ENCODE measurements at places on chromosomes 3 and 15. TPM values are rescaled to one million over a fixed set of nuclear protein-coding genes. Genes with fewer than 3 reads are reported as not detected.
A peak's percentile ranks its signal among the peaks of the same experiment; 100 is the strongest.

The ZNF620 gene
- 6.9 TPM for total RNA-seq

The BDH1 gene
- total RNA-seq = 21.2 TPM

The WDR48 gene
- total RNA-seq = 48.3 TPM

The ATG7 gene
- 54.9 TPM for total RNA-seq

The NAALADL2 gene
- 20.2 TPM for total RNA-seq

The TMEM108 gene
- 0.91 TPM for total RNA-seq

The DISP2 gene
- total RNA-seq = 0.69 TPM

The FSIP1 gene
- total RNA-seq = 2.4 TPM

The UBE2Q2 gene
- total RNA-seq = 31.6 TPM

DNA sequence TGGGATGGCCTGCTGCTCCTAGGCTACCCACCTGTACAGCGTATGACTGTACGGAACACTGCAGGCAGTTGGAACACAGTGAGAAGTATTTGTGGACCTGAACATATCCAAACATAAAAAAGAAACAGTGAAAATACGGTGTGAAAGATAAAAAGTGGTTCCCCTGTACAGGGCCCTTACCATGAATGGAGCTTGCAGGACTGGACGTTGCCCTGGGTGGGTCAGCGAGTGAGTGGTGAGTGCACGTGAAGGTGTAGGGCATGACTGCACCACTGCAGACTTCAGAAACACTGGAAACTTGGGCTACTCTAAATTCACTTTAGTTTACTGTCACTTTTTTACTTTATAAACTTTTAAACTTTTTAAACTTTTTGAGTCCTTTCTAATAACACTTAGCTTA lies 71.2 kb upstream of the SLC6A6 start:
- DNase-seq = no peak

- no peak for DNase-seq
Observed at GRCh38 chr15:78950343-78950742, 5.5 kb upstream of the CTSH start.

GRCh38 chr15:68204776-68205557 lies at the start of gene CALML4:
Gene CALML4 (minus strand): TSS chr15:68205332. CDS start chr15:68205247, 85 bp downstream.
- DNase-seq = peak; percentile 90

DNA sequence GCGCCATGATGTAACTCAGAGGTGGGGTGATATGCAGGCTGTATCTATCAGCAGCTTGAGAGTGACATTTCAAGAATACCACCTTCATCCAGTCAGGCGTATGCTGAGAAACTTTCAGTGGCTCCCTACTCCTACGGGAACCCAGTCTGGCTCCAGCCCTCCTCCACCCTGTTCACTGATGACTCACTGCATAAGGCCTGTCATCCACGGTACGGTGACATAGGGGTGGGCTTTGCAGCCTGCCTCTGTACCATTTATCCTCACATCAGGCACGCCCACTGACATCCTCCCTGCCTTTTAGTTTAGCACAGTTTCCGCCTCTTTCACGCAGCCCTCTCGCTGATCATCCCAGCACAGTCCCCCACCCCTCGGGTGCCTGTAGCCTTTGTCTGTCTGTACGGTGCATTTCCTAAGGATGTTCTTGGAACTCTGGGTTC lies 11.7 kb downstream of the PXYLP1 start:
- DNase-seq = no peak

DNA sequence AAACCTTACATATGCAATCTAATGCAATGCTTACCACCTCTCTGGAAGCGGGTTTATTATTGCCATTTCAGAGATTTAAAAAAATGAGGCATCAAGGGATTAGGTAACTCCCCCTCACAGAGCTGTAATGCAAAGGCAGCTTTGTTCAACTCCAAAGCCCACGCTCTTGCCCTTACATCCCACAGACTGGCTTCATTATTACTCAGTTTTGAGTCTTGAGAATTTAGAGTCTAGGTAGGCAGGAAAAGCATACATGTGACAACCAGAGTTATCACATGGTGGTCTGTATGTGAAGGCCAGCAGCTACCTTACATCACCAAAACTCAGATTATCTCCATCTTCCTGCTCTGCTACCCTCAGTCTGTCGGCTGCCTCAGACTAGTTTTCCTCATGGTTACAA lies 326.9 kb downstream of the UACA start:
- no peak for DNase-seq

- no peak for DNase-seq
Observed at GRCh38 chr3:52983336-52983807, 62.5 kb downstream of the SFMBT1 start.

GRCh38 chr3:195542316-195542697 lies 818 bp downstream of the PPP1R2 start:
- DNase-seq = no peak

DNA sequence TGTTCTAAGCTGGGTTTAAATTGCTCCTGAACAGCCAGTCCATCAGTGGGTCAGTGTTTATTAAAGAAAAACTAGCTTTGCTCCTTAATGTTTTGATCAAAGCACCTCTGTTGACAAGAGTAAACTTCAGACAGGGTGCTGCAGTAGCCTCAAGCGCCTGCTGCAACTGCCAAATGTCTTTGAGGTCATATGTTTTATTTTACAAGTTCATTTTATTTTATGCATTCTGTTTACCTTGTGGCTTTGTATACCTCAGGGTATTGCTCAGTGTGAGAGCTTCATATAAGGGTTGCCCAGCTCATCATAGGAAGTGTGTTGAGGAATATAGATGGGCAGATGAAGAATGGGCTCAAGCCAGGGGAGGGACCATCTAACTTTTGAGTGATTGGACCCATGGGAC lies 8.5 kb downstream of the MYZAP start:
- no peak for DNase-seq

- no peak for DNase-seq
Observed at GRCh38 chr3:107661447-107662123, 138.8 kb downstream of the BBX start.

GRCh38 chr15:74488776-74489175 lies 27.8 kb upstream of the UBL7 start:
- no peak for DNase-seq

- no peak for DNase-seq
Observed at GRCh38 chr3:116607205-116607604, 102.4 kb upstream of the TUSC7 start.

DNA sequence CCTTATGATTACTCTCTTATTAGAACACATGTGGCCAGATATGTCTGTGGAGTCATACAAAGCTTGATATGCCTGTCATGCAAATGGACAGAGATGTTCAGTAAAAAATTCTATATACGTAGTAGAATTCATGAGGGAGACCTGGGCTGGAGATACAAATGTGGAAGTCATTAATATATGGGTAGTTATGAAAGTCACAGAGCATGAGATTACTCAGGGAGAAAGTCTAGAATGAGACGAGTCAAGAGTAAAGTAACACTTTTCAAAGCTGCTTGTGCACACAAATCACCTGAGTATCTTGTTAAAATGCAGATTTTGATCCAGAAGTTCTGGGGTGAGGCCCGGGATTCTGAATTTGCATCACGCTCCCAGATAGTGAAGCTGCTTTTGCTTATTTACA lies 28.4 kb downstream of the OXSM start:
- DNase-seq = no peak

GRCh38 chr3:129263161-129263910 lies 13.9 kb downstream of the COPG1 start:
- no peak for DNase-seq

GRCh38 chr3:105883798-105884377 lies 15.1 kb upstream of the CBLB start:
- no peak for DNase-seq

GRCh38 chr3:189353988-189354889 lies 182.5 kb downstream of the TPRG1 start:
- DNase-seq = no peak

- DNase-seq = no peak
Observed at GRCh38 chr3:56918111-56918568, 116.4 kb upstream of the ARHGEF3 start.

DNA sequence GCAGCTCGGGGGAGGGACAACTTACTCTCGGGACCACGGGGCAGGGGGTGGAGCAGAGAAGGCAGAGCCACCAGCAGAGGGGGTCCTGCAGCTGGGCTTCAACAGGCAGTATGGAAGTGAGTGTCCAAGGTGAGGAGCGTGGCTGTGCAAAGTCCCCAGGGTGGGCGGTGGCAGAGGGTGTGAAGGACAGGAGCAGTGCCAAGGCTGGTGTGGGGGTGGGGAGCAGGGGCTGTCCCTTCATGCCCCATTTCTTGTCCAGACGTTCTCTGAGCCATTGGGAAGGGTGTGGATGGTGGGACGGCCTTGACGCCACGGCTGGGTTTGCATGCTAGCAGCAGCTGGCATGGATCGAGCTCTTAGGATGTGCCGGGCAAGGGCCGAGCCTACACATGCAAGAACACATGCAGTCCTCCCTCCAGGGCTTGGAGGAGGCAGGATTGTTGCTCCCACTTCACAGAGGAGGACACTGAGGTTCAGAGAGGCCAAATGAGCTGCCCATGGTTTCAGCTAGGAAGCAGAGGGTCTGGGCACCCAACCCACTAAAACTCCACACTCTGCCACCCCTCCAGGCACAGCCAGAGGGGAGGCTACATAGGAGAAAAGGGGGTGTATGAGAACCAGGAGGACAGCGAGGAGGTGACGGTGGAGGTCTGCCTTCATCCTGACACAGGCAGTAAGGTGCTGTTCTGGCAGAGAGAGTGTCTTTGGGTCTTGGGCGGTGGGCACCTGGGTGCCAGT lies 93.6 kb downstream of the TBC1D2B start:
- DNase-seq = no peak

DNA sequence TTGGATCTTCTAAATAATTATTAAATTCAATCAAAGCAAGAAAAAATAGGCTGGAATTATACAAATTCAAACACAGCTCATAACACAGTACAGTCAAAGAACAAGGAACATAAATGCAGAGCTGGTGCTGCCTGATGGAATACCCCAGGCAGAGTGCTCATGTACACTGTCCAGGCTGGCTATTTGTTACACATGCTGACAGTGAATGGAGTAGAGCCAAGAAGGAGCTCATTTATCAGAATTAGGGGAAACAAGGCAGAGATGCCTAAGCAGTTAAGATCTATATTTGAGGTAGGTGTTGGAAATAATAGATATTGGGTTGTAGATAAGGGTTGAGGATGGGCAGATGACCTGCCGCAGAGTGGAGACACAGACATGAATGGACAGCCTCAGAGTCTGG lies 788.2 kb upstream of the ARPP21 start:
- no peak for DNase-seq

GRCh38 chr3:53860196-53860595 lies 13.8 kb downstream of the IL17RB start:
- DNase-seq = no peak

- DNase-seq = no peak
Observed at GRCh38 chr3:159429702-159430101, 558.9 kb upstream of the IL12A start.

DNA sequence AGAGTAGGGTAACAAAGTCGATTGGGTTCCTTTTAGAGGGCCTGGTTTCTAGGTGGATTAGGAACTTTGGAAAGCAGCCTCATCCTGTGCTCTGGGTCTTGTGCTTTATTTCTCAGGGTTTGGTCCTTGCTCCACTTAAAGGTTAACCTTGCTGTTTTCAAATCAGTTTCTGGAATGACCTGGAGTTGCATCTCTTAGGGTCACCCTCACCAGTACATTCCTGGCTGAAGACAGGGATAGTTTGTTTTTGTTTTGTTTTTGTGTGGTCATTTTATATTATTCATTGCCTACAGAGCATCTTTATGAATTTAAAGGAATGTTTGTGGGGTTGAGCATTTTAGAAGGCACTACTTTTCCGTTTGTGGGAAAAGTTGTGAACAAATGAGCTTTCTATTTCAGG lies 45.5 kb upstream of the ZNF280D start:
- DNase-seq = no peak

DNA sequence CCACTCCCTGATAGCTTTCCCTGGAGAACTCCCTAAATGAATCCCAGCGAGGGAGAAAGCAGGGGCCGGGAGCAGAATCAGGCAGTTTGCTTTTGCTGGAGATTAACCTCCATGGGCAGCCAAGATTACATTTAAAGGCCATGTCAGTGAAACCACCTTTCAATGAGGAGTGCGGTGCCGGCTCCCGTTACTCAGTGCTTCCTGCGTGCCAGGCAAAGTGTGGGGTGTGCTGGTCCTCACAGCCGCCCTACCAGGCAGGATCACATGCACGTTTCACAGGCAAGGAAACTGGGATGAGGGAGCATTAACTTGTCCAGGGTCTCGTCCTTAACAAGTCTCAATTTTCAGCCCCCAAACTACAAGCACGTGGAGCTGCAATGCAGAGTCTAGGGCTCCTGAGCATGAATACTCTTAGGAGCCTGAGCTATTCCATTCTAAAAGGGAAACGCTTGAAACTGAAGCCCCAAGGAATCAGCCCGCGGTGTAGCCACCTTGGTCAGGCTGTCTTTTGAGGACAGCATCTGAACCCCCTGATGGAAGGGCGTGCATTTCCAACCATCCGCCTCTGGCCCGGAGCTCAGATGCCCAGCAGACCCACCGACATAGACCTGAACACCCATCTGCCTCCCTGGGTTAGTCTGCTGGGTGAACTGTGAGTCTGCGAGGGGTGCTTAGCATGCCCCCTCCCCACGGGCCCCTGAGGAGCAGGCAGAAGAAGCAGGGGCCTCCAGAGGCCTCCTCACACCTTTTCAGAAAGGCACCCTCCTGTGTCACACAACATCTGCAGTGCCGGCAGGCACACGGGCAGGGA lies 5.6 kb downstream of the IGDCC3 start:
- no peak for DNase-seq

DNA sequence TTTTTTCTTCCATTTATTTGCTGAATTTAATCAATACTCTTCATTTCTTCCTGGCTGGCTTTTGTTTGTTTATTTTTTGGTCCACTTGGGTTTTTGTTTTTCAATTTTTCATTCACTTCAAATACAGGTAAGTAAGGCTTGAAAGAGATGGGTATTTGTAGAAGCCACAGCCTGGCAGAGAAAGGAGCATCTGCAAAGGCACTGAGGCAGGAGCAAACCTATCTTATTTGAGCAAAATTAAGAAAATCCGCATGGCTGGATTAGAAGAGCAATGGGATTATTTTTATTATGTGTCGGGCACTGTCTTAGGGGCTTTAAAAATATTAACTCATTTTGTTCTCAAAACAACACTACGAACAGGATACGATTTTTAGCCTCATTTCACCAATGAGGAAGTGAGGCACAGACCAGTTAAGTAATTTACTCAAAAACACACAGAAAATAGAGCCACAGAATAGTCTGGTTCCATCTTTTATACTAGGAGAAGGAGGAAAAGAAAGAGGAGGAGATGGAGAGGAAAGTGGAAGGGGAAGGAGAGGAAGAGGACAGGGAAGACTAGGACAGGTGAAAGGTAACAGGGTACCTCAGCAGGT lies 35.1 kb upstream of the CCDC80 start:
- DNase-seq = no peak

DNA sequence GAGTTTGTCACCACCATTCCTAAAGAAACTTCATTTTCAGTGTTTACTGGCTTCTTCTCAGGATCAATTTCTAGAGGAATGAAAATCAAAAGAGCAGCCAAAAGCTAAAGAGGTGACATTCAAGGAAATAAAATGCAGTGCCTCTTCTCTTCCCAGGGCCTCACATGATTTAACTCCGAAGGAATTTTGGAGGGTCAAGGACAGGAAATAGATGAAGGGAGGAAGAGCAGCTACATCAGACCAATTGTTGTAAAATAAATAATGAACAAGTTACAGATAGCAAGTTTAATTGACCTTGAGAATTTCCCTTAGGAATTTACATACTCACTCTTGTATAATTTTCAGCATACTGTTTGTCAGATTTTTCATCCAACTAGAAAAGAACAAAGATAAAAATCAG lies 78.1 kb downstream of the LRRFIP2 start:
- no peak for DNase-seq

GRCh38 chr15:99480016-99480810 lies 85.6 kb upstream of the MEF2A start:
- DNase-seq = no peak
